Glomerular endothelial cell (primary cell): ENCODE measurements at places on chromosomes 6 and 20. TPM values are rescaled to one million over a fixed set of nuclear protein-coding genes. Genes with fewer than 3 reads are reported as not detected.

OLIG3 gene
- not detected in 2 replicates for total RNA-seq

- no peak for DNase-seq
Measured at GRCh38 chr6:163538331-163538730, 123.8 kb downstream of the QKI start.

SEL1L2 gene
- not detected in 2 replicates for total RNA-seq

SPTLC3 gene
- total RNA-seq, result 0.15 and 0.64 TPM in 2 replicates
